Stimulated activated CD4-positive, alpha-beta T cell treated with anti-CD3 and anti-CD28 coated beads, TNF-alpha, amount 100 ng/mL, for 24 hours (primary cell): ENCODE measurements at places on chromosomes 16 and 17.

DNA sequence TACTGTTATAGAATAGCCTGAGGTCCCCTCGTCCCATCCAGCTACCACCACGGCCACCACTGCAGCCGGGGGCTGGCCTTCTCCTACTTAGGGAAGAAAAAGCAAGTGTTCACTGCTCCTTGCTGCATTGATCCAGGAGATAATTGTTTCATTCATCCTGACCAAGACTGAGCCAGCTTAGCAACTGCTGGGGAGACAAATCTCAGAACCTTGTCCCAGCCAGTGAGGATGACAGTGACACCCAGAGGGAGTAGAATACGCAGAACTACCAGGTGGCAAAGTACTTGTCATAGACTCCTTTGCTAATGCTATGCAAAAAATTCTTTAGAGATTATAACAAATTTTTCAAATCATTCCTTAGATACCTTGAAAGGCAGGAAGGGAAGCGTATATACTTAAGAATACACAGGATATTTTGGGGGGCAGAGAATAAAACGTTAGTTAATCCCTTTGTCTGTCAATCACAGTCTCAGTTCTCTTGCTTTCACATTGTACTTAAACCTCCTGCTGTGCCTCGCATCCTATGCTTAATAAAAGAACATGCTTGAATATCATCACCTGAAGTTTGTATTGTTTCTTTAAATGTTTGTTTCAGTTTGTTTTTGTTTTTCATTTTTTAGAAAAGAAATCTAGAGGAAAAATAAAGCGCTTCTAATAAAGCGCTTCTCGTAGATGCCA is 388.3 kb downstream of the MAF start:
- no peak for DNase-seq

DNA sequence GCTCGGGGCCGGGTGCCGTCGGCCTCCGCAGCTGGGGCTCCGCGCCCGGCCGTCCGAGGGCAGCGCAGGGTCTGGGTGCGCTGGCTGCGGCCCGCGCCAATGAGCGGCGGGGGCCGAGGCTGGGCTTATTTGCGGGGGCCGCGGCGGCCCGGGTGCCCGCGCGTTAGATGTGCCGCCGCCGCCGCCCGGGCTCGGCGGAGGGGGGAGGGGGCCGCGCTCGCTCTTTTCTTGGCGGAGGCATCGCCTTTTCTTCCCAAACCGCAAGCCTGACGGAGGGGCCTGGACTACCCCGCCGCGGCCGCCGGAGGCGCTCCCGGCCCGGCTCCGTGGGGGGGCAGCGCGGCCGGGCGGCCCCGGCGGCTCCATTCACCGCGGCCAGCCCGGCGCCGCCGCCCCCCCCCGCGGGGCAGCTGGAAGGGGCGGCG is at the start of gene NOTUM:
Gene NOTUM, minus strand, starts transcription at position 101 of the 425 bp plus-strand sequence. CDS start 278 bp downstream, outside the sequence.
- no peak for DNase-seq

DNA sequence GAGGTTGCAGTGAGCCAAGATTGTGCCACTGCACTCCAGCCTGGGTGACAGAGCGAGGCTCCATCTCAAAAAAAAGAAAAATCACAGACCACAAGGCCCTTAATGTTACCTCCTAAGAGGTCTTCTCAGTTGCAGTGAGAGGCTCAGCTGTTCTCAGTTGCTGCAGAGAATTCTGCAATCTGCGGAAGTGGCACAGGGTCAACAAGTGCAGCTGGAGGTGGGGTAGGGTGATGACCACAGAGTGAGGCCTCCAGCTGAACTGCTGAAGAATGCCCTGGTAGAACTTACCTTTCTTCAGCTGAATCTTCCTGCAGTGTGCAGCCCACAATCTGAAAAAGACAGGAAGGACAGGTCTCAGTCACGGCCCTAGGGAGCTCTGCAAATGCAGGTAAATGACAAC is 26.3 kb downstream of the CNTNAP1 start:
- no peak for DNase-seq

DNA sequence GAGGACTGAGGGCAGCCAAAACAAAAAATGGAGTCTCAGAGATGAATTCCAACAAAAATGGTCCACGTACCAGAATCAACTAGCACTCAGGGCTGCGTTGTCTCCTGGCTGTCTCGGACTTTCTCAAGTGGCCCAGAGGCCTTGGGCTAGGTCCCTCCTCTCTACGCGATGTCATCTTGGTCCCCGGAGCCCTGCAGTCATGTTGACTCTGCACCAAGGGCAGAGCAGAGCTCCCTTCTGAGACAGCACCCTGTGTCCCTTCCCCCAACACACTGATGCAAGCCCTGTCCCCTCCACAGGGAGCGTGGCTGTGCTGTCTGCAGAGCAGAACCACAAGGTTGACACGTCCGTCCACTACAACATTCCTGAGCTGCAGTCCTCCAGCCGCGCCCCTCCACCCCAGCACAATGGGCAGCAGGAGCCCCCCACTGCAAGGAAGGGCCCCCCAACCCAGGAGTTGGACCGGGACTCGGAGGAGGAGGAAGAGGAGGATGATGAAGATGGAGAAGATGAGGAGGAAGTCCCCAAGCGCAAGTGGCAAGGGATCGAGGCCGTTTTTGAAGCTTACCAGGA is 20.8 kb downstream of the GINS2 start:
- no peak for DNase-seq

DNA sequence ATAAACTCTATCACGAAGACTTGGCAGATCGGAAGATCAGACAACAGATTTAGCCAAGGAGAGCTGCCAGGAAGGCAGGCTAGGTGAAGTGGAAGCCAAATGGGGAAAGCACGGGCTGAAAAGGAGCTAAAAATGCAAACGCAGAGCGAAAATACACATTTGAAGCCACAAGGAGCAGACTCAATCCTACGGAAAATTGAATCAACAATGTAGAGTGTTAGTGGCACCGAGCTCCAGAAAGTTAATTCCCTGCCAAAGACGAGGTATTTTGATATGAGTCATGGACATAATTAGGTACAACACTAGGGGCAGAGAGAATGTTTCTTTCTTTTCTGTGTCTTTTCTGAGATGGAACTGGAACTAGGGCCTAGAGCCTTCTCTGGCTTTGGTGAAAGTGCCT is 20.7 kb downstream of the GSG1L start:
- no peak for DNase-seq

DNA sequence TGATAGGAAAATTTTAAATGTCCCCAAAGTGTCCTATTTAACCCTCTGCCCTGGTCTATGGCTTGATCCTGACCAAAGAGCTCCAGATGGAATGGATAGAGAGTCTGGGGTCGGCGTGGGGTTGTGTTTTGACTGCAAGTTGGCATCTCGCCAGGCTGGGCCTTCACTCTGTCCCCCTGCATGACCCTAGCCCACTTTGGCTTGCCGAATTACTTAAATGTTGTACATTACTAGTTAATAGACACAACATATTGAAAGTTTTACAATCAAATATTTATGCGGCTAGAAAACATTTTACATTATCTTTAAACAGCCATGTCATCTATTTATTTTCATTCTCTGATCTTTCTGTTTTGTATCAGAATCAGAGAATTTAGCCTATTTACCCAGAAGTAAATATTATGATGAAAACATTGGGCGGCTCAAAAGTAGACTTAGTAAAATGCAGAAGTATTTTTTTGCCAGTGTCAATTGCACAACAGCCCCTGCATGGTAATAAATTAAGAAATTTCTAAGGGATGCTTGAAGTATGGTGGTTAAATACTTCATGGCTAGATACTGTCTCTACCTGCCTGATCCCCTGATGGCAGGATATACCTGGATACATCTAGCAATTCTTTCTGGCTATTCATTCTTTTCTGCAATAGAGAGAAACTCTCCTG is 18.8 kb upstream of the MYOCD start:
- no peak for DNase-seq

DNA sequence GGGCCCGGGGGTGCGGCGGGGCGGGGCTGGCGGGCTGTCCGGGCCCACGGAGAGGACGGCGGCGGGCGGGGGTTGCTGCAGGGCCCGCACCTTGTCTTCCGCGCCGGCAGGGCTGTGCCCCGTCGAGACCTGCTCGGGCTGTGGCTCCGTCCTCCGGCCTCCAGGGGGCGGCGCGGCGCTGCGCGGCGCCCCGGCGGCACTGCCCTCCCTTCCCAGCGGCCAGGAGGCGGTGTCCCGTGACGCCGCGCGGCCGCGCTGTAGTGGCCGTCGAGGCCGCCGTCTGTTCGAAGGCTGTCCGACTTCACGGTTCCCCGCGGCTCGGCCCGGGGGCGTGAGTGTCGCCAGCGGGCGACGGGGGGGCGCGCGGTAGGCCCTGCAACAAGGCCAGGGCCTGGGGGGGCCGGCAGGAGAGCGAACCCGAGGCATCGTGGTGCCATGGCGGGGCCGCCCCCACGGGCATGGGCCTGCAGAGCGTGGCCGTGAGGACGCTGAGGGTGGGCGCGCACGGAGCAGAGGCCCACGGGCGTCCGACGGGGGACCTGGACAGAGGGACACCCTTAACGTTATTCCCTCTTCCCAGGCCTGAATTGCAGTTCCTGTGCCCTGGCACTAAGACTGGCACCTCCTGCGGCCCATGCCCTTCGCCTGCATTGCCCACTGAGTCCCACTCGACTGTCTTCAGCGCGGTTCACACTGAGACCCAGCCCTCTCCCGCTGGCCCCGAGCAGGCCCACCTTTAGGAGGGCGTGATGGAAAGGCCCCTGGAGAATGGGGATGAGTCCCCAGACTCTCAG is at the start of gene PLEKHG4:
Gene PLEKHG4, plus strand, starts transcription at position 237 of the 794 bp plus-strand sequence. Its CDS starts 513 bp downstream, at position 750.
- DNase-seq = peak; percentile 64

- DNase-seq = no peak
Measured at GRCh38 chr16:8096211-8096610, 494.1 kb downstream of the TMEM114 start.

- no peak for DNase-seq
Measured at GRCh38 chr16:81565321-81566028, 120.9 kb downstream of the CMIP start.

DNA sequence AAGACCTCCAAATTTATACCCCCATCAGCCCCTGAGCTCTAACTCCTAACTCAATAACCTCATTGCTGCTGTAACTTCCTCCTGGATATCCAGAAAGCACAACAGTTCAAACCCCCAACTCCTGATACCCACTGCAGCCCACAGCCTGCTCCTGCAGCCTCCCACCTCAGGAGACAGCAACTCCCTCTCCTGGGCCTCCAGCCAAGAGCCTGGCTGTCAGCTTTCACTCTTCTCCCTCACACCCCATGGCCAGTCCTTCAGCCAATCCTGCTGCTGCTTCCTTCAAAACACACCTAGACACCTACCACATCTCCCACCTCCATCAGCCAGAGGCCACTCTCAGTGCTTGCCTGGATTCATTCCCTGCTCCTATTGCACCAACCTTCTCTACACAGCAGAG is 5.4 kb downstream of the GINS2 start:
- DNase-seq = no peak

DNA sequence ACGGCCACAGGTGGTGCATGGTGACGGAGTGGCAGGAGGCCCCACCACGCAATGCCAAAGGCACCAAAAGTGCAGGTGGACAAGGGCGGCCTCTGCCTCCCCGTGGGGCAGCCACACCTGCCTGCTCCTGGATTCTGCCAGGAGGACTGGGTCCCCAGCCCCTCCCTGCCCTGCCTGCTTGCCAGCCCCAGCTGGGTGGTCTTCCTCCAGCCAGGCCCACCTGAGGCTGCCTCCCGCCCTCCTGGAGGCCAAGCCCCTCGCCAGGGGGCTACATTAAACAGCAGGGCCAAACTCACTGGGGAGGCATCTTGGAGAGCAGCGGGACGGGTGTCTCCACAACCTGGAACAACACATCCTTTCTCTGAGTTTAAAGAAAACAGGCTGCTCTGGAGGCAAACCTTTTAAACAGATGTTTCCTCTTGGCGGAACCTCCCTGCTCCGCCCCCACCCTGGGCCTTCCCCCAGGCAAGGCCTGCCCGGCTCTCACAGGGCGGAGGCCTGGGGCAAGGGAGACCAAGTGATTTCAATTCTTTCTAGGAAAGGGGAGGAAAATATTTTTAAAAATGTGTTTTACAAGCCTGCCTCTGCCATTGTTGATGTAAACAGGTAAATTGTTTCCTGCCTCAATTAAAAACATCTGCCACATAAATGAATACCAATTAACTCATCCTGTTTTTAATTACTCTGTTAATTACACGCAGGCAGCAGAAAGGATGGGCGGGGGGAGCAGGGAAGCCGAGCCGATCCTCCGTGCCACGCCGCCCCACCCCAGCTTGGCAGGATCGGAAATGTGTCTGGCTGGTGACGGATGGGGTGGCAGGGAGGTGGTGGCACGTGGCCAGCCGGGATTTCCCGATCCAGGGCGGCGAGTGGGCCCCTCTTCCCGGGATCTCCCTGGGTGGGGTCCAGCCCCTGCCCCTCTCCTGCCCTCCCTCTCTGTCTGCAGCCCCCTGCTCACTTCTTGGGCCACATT is 54.4 kb upstream of the PABPN1L start:
- DNase-seq = no peak

- no peak for DNase-seq
Measured at GRCh38 chr16:69724414-69724873, 1.9 kb downstream of the NQO1 start.

DNA sequence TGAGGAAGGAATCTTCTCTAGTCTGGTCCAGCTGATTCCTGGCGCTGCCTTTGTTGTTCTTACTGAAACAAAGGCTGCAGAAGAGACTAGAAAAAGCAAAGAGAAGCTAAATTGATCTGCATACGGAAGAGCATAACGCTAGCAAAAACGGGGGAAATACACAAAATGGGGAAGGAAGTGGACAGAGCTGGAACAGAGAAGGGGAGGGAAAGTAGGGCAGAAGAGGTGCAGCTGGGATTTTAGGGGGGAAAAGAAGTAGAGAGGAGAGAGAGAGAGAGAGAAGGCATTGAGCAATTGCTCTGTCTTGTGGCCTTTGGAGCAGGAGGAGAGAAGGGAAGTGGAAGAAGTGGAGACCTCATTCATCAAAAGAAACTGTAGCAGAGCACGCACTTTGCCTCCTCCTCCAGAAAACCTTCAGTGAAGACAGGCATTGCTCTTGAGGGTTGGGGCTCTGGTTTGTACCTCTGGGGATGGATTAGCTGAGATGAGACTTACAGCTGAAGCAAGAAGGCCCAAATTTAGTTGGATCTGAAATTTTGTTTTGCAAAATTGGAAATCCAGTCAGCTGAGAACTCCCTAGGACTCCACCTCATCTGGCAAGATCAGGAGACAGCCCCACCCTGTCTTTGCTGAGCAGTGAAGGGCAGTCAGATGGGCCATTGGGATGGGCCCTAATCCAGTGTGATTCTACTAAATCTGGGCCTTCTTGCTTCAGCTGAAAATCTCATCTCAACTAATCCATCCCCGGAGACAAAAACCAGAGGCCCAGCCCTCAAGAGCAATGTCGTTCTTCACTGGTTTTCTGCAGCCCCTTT is 55.8 kb downstream of the CDRT4 start:
- DNase-seq = no peak

- DNase-seq = no peak
Measured at GRCh38 chr17:75342996-75343395, 53.8 kb upstream of the SLC25A19 start.

DNA sequence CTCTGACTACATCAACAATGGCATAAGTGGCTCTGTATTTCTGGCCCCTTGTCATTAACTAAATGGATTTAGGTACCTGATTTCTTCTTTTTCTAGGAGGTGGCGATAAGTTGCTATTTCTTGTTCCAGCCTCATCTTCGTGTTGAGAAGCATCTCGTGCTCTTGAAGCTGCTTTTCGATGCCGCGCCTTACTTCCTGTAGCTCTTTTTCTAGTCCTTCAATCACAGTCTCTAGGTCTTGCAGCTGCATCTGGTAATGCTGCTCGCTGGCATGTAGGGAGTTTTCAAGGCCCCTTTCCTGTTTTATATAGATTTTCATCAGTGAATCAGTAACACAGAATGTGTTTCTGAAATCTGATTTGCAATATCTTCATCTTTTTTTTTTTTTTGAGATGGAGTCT is 5.1 kb downstream of the KRT222 start:
- no peak for DNase-seq
